ENCODE measurements at places on chromosomes 1 and 21.

GRCh38 chr1:176938375-176938774, 226.1 kb downstream of the ASTN1 start:
- DNase-seq: no peak

DNA sequence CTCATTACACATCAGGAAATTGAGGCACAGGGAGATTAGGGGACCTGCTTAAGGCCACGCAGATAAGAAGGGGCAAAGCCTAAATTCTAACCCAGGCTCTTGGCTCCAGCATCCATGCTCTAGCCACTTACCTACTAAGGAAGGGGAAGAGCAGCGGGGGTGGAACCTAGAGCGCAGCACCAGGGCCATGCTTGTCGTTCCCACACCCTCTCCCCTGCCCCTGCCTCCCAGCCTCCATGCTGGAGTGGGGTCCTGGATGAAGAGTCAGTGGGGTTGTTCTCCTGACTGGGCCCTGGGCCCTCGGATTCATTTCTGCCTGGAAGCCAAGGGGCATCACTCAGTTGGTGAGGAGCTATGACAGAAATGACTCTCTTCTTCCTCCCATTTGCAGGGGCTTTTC, 133.3 kb downstream of the FOXD2 start:
- no peak for DNase-seq

- DNase-seq: peak; percentile 6
Observed at GRCh38 chr1:193013005-193013404, 46.2 kb downstream of the UCHL5 start.

DNA sequence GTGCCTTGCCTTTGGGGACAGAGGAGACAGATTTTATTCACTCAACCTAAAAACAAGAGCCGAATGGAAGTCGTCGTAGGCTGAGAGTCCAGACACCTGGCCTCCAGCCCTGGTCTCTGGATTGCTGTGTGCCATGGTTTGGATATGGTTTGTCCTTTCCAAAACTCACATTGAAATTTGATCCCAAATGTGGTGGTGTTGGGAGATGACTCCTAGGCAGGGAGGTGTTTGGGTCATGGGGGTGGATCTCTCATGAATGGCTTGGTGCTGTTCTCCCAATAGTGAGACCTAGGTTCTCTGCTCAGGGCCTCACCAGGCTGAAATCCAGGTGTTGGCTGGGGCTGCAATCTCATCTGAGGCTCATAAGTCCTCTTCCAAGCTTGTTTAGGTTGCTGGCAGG, 75.5 kb downstream of the FOXD2 start:
- no peak for DNase-seq

DNA sequence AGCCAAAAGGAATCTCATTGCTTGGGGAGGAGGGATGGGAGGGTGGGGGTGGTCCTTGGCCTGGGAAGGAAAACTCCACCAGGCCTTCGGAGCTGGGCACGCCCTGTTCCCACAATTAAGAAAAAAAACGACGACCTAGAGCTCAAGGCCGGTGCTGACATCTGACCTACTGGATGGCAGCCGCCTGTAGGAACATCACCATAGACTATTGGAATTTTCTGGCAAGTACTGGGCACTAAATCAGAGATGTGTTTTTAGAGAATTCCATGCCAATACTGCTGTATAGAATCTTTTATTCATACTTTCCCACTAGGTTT, 729 bp downstream of the NADK start:
- DNase-seq: peak; percentile 25

GRCh38 chr21:41371685-41372030, 9.8 kb downstream of the MX2 start:
- no peak for DNase-seq

Data from inflammatory macrophage treated with lipopolysaccharide for 1 hour (primary cell).